ENCODE measurements at places on chromosomes 3 and 15.

GRCh38 chr3:88219138-88219792, 69.5 kb downstream of the C3orf38 start:
- peak; percentile 55 for DNase-seq

DNA sequence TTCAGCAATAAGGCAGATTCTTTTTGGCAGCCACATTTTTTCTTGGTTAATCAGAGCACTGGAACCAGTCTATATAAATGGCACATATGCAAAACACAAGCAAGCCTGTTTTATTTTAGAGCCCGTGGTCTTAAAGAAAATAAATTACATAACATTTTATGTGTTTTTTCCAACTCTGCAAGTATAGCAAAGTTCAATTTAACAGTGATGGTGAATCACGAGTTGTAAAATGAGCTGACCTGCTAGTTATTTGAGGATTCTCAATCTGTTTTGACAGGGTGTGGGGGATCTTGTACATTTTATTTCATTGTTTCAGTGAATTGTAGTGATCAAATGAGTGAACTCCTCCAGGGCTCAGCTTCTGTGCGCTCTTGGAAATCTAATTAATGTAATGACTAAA, 2.7 kb downstream of the ARHGEF26 start:
- peak; percentile 52 for DNase-seq

DNA sequence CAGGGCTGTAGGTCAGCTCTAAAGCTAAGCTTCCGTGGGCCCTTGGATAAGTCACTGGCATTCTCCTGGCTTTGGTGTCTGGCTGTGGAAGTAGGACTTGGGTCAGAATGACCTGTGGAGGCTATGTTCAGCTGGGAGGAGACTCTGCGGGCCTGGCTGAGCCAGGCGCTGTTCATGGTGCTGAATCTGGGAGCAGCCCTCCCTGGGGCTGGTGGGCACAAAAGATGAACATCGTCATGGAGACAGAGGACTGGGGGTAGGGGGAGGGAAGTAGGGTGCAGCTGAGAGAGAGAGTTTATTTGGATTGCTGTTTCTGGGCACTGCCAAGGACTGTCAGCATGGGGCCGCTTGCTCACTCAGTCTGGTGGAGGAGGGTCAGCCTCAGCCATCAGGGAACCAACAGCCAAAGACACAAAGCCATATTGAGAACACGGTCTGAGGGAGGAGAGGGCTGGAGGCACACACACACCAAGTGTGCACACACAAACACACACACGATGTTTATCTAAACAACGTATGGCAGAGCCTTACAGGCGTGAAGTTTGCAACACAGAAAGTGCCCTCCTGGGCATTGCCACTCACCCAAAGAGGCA, 120.7 kb upstream of the LINGO1 start:
- peak; percentile 26 for DNase-seq

DNA sequence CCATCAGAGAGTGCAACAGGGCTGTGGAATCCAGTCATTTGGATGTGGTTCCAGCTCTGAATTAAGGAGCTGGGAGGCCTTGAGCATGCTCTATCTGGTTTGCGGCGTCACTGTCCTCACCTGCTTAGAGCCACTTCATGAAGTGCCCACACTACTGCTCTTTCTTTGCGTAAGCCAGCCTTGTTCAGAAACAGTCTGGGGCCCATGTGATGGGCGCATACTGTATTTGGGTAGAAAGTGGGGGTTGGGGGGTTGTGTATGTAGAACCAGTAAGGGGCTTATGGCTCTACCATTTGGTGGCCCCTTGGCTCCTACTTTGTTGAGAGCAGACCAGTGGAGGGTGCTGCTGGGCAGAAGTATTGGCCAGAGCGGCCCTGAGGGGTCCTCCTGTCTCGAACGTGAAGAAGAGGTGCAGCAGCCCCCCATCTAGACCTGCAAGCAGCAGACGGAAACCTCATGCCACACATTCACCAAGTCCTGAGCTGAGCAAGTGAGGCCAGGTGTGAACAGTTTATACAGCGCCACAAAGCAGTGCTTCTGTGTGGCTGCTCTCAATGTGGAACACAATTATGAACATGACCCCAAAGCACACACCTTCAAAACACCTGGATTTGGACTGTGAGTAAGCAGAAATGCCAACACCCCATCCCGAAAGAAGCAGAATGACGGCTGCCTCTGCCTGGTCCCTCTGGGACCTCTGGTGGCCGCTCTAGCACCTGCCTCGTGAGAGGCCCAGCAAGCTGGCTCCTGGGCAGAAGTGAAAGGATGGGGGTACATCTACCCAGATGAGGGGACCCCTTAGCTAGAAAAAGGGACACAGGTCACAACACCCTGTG, 26.6 kb downstream of the SRPRB start:
- DNase-seq, result no peak

- peak; percentile 66 for DNase-seq
Measured at GRCh38 chr3:74862476-74862875, 248.0 kb upstream of the CNTN3 start.

- DNase-seq, result no peak
Measured at GRCh38 chr3:157134620-157135191, 25.2 kb downstream of the CCNL1 start.

- no peak for DNase-seq
Measured at GRCh38 chr3:188667926-188668325, 503.8 kb upstream of the TPRG1 start.

DNA sequence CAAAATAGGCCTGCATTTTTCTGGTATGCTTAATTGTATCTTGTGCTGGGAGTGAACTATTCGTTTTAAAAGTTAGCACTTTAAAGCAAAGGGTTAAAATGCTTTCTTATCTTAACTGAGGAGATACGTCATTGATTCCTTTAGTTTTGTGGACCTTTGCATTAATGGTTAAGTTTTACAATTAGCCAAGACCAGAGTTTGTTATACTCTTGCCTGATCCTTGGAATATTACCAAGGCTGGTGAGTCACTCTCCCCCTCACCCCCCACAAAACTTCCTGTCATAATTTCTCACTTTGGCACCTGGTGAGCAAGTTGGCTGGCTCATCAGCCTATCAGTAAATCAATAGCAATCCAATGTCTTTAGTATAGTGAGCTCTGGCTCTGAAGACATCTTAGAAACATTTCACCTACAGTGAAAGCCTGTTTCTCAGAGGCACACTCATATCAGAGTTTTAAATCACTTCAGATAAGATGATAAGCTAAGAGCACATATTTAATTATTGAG, 26.7 kb downstream of the SLC2A2 start:
- DNase-seq, result peak; percentile 95

GRCh38 chr3:133040696-133041523, 2.7 kb downstream of the TMEM108 start:
- DNase-seq, result peak; percentile 69

DNA sequence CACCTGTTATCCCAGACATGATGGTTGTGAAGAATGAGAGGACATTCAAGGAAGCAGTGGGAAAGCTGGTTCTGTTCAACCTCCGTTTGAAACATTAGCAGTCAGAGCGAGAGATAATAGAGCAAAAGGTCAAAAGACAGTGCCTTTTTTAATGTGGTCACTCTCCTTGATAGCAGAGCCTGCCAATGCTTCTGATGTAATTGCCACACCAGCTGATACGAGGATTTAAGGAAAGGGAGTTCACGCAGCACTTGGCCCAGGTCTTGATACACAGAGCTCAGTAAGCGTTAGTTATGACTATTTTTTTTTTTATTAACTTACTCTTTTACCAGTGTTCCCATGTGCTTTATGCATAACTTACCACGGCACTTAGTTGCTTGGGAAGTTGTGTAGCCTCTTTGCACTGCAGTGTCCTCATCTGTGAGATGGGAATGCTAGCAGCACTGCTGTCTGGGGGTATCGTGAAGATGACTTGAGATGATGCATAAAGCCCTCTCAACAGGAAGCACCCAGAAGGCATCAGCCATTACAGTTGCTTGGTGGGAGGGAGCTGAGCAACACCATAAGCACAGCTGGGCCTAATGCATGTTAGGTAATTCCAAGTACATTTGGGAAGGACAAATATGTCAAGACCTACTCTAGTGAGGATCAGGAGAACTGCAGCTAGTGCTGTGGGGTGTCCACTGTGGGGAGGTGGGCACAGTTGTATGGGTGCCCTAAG, 123.3 kb upstream of the RASGRP1 start:
- DNase-seq, result no peak

- no peak for DNase-seq
Measured at GRCh38 chr3:134260987-134261386, 10.3 kb upstream of the RYK start.

DNA sequence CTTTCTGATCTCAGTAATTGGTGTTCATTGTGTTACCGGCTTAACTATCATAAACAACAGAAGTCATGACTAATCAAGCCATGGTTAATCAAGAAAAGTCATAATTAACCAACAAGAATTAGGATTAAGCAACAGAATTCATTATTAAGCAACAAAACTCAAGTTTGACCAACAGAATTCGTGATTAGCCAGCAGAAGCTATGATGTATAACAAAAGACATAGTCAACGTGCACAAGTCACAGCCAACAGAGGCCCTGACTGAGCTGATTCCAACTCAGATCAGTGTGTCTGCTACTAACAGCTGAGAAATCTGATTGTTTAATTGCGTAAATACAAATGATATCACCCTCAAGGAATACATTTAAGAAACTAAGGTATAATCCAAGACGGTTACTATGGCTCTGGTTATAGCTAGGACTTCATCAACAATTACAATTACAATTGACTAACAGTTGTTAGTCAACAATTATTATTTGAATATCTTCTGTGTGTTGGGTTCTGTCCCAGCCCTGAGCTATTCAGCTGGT, 67.7 kb downstream of the RARB start:
- no peak for DNase-seq

DNA sequence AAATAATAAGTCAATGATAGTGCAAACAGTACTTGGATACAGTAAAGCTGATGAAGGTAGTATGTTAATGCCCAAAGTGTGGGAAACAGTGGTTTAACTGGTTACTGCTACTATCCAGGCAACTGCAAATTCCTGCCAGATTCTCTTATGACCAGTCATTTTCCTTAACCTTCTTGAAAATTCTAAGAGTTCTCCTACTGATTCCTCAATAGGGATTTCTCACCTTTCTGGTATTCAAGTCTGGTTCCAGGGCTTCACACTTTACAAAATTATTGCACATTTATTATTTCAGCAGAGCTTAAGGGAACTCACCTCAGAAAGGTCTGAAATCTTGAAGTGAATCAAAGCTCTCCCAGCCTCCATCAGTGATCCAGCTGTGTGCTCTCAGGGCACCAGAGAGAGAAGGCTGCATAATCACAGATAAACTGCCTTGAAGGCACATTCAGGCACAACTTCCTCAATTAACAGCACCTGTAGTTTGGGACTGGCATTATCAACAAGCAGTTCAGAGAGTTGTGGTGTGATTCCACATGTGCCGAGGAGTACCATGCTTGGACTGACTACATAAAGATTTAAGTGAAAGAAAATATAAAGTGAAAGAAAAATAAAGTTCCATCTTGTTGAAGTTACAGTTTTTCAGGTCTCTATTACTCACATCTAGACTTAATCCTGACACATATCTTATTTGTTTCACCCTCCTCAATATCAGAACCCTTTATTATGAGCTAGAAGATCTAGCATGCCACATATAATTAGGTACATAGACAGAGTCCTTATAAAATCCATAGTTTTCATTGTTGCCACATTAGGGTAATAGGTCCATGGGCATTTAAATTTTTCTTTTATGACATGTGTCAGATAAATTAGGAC, 59.5 kb upstream of the TIPARP start:
- peak; percentile 65 for DNase-seq

DNA sequence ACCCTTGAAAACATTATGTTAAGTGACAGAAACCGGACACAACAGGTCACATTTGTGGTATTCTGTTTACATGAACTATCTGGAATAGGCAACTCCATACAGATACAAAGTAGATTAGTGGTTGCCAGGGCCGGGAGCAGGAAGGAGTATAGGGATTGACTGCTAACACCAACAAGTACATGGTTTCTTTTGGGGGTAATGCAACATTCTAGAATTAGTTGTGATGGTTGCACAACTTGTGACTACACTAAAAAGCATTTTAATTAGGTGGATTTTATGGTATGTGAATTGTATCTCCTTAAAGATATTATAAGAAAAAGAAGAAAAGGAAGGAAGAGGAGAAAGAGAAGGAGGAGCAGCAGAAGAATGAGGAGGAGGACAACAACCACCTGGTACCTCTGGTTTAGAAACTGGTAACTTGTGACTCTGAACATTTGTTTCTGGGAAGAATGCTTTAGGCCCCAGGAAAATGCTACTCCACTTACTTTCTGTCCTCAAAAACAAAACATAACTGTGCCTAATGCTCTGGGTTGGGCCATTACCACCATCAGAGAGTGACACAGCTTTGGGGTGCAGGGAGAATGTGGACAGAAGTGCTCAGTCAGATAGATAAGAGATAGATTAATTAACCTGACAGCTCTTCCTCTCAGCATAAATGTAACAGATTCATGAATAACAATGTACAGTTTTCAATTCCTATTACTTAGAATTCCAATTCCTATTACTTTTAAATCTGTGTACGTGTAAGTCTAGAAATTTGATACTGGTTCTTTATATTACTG, 20.3 kb downstream of the SETMAR start:
- DNase-seq, result peak; percentile 43

GRCh38 chr15:75720787-75721479, 8.3 kb upstream of the CSPG4 start:
- peak; percentile 36 for DNase-seq

- DNase-seq, result no peak
Measured at GRCh38 chr15:60887139-60887538, 342.0 kb downstream of the RORA start.

DNA sequence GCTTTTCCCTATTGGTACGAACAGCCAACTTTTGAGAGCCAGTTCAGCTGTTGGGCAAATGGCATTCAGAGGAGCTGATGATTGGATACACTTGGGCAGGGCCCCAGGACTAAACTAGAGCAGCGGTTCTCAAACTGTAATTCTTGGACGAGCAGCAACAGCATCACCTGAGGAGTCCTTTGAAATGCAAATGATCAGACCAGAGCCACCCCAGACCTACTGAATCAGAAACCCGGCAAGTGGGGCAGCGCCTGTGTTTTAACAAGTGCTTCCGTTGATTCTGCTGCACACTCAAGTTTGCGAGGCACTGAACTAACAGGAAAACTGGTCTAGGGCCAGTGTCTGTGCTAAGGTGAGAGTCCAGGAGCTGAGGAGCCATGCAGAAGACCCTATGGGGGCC, 239.7 kb downstream of the UACA start:
- DNase-seq, result no peak
